Stimulated activated naive CD4-positive, alpha-beta T cell treated with Interleukin-2 at 50 U/mL for 16 hours (primary cell): ENCODE measurements at places on chromosomes 16 and 17.

DNA sequence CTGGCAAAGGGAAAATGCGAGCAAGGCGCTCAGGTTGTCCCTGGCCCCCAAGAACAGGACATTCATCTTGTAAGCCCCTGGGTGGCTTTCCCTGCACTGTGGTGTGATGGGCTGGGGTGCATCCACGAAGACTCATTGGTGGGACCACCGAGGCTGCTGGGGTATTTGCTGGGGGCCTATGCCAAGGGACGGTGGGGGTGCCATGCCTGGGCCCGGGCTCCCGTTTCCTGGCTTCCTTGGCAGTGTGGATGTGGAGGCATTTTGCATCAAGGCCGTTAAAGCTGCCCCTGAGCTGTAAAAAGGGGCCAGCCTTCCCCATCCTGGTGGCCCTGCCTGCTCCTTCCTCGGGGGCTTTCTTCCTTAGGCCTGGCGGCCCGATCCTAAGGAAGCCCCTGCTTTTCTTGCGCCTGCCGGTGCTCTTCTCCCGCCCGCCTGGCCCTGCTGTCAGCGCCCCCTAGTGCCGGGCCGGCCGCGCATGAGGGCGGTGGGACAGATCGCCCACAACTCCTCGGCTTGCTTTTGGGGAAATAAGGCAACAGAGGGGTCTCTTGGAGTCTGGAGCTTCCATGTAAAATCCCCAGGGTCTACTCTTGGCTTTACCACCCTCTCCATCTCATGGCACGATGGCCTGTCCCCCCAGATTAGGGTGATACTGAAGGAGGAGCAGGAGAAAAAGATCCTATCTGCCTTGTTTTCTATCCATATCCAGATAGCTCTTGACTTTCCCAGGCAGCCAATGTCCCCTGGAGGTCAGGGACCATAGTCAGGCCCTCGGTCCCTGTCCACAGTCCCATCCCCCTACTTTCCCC is 9.8 kb upstream of the TBX2 start:
- peak; percentile 25 for DNase-seq

- DNase-seq, result no peak
Measured at GRCh38 chr17:11874756-11875155, 122.5 kb downstream of the ZNF18 start.

DNA sequence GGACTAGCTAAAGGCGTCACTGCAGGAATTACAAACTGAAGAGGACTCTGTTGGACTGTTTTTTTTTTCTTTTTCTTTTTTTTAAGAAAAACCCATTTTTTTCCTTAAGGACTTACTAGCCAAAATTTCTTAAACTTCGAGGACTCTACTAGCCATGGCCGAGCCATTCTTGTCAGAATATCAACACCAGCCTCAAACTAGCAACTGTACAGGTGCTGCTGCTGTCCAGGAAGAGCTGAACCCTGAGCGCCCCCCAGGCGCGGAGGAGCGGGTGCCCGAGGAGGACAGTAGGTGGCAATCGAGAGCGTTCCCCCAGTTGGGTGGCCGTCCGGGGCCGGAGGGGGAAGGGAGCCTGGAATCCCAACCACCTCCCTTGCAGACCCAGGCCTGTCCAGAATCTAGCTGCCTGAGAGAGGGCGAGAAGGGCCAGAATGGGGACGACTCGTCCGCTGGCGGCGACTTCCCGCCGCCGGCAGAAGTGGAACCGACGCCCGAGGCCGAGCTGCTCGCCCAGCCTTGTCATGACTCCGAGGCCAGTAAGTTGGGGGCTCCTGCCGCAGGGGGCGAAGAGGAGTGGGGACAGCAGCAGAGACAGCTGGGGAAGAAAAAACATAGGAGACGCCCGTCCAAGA is 878 bp downstream of the HEXIM1 start:
- peak; percentile 75 for DNase-seq

DNA sequence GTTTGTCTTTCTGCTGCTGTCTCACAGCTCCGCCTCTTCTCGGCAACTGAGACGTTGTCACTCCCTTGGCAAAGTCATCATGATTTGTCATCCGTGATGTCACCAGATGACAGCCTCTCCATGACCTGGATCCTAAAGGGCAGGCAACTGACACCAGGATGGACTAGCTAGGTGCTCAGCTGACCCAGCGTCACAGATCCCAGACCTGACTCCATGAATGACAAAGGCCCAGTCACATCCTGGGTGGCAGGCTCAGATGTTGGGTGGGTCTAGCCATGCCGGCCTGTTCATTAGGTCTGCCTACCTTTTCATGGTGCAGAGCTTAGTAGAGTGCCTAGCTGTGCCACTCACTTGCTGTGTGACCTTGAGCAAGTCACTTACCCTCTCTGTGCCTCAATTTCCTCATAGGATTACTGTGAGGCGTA is 3.8 kb upstream of the TMEM238L start:
- DNase-seq, result no peak

DNA sequence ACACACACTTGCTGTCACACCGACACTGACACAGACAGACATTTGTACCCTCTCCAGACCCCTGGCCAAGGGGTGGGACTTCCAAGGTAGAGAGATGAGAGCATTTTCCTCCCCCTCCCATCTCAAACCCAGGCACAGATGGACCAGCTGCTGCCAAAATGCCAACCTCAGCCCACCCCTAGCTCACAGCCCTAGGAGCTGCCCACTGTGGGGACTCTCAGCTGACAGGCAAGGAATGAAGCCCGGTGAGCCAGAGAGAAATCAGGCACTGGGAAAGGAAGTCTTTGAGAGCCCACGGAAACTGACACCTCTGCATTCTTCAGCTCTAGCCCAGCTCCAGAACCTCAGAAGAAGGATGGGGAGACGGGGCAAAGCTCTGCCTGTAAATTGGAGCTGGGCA is 2.8 kb downstream of the ETV4 start:
- DNase-seq, result no peak
